ENCODE measurements at places on chromosomes 2 and 18.

GRCh38 chr2:112474844-112475486 is 7.0 kb upstream of the TTL start:
- DNase-seq, result no peak

DNA sequence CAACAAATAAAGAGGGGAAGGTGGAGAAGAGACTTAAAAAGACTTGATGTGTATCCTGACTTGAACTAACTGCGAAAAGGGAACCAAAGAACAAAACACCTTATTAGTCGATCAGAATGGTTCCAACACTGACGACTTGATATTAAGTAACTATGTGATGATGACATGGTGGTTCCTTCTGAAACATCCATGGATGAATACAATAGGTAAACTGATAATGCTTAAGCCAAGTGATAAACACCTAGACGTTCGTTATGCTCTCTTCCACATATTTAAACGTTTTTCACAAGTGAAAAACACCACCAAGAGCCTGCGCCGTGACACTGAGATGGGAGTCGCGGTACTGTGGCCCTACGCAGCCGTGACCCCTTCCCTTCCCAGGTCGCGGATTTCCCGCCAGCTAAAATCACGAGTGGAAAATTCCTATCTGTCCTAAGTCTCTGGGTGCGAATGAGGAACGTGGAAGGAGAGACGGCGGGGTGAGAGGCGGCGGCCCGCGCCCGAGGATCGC is 797 bp downstream of the TTC32 start:
- no peak for DNase-seq

- no peak for DNase-seq
Measured at GRCh38 chr2:84394628-84395027, 64.5 kb downstream of the SUCLG1 start.

GRCh38 chr18:72235422-72235821 is 308.7 kb downstream of the CBLN2 start:
- no peak for DNase-seq

GRCh38 chr2:120017201-120017600 is 4.3 kb downstream of the EPB41L5 start:
- no peak for DNase-seq

DNA sequence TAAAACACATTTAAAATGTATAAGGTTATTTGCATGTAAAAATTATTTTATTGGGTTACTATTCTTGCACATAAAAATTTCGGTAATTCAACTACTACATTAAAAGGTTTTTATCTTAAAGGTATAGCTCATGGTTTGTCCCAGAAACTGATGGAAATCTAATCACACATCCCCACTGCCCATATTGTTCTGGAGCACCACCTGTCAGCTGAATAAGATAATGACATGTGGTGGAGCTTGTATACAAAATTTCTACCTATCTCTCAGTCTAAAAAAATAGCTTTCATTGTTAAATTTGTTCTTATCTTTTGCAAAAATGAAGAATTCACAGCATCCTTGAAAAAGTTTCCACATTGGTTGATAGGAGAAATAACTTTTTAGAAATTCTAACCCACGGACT is 18.3 kb downstream of the ERBB4 start:
- DNase-seq, result no peak

GRCh38 chr2:65487404-65487803 is 55.0 kb upstream of the SPRED2 start:
- DNase-seq, result no peak

DNA sequence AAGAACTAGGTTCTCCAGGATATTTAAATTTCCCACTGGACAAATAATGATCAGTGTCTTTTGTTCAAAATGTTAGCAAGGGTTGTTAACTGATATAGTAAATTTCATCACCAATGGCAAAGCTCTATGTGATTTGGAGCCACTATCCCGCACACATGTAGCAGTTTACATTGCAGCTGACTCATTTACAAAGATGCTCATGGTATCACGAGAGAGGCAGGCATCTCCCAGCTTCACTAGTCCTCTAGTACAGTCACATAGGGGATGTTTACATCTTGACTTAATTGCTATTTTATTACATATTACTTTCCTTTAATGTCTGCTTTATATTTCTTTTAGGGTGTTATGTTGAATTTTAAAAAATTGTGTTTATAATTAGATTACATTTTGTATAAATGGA is 30.7 kb downstream of the KCNE4 start:
- DNase-seq, result no peak

DNA sequence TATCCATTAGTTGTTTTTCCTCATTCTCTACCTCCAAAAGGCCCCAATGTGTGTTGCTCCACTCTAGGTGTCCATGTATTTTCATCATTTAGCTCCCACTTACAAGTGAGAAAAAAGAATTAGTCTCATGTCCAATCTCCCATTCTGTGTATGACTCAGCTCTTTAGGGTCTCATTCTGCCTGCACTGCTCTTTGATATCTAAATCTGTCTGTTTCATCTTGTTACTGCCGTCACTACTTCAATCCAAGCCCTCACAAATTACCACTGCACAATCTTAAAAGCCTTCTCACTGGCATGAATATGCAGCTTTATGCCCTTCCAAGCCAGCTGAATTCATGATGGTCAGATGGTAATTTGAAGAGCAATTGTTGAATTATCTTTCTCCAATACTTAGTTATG is 480.5 kb downstream of the TRIB2 start:
- no peak for DNase-seq

DNA sequence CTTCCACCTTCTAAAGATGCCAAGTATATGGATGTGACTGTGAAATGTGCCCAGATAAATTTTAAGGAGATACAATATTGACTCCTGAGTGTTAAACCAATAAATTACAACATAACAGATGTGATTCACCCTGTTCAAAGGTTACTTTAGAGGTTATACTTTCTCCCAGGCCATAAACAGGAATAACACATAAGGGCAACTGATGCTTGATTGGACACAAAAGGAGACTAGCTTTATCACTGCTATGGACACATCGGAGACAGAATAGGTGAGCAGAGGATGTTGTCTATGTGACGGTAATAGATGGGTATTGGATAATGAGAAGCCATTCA is 31.9 kb upstream of the SLC25A52 start:
- no peak for DNase-seq

All from cortex of kidney (tissue), 1 donor.